Activated CD8-positive, alpha-beta memory T cell treated with anti-CD3 and anti-CD28 coated beads for 48 hours (primary cell): ENCODE measurements at places on chromosomes 3 and 15.
A peak's percentile ranks its signal among the peaks of the same experiment; 100 is the strongest.

DNA sequence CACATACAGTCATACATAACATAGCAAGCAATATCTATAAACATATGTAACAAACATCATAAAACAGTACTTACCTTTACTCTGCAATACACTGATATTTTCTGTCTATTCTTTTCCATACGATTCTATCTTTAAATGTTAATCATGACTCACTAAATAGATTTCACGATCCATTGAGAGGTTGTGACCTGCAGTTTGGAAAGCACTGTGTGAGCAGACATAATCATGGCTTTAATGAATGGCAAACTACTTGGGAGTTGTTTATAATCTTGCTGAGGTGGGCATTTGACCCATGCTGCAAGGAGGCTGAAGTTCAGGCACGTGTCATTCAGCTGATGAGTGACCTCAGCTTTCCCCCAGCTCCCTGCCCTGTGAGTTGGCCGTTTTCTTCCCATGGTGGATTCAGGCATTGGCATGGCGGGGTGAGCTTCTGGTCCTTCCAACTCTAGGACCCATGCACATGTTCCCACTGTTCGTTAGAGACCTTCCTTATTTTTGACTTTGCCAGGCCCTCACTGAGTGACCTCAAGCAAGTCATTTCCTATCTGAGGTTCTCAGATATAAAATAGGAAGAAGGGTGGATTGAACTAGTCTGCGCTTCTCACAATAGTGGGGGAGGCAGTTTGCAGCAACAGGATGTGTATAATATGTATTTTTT, 41.7 kb downstream of the PAQR5 start:
- DNase-seq, result no peak

- DNase-seq, result no peak
Measured at GRCh38 chr3:65048151-65048550, 360.4 kb upstream of the ADAMTS9 start.

GRCh38 chr15:92503889-92504288, 110.2 kb downstream of the ST8SIA2 start:
- no peak for DNase-seq

DNA sequence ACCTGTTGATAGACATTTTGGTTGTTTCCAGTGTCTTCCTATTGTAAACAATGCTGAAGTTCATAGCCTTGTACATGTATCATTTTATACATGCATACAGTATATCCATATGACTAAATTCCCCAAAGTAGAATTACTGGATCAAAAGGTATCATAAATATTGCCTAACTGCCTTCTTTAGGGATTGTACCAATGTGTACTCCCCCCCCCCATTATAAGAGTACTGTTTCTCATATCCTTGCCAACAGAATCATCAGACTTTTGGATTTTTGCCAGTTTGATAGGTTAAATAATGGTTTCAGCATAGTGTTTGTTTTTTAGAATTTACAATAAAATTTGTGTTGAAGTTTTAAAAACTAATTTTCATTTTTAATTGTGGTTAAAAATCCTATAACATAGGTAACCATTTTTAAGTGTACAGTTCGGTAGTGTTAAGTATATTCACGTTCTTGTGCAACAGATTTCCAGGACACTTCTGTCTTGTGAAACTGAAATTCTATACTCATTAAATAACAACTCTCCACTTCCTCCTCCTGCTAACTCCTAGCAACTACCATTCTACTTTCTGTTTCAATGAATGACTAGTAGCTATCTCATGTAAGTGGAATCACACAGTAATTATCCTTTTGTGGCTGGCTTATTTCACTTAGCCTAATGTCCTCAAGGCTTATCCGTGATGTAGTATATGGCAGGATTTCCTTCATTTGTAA, 30.8 kb upstream of the MAP3K13 start:
- no peak for DNase-seq

DNA sequence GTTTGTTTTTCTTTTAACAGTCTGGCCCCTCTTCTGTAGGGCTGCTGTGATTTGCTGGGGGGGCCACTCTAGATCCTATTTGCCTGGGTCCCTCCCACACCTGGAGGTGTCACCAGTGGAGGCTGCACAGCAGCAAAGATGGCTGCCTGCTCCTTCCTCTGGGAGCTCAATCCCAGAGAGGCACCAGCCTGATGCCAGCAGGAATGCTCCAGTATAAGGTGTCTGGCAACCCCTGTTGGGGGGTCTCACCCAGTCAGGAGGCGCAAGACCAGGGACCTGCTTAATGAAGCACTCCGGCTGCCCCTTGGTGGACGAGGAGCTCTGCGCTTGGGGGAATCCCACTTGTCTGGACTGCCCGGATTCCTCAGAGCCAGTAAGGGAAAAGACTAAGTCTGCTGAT, 118.3 kb downstream of the GAP43 start:
- no peak for DNase-seq

- DNase-seq, result no peak
Measured at GRCh38 chr3:112745567-112746248, 101.0 kb downstream of the CD200R1L start.

- no peak for DNase-seq
Measured at GRCh38 chr3:5194801-5195509, 7.4 kb downstream of the EDEM1 start.

- DNase-seq, result no peak
Measured at GRCh38 chr3:128532012-128532983, 39.3 kb upstream of the GATA2 start.

DNA sequence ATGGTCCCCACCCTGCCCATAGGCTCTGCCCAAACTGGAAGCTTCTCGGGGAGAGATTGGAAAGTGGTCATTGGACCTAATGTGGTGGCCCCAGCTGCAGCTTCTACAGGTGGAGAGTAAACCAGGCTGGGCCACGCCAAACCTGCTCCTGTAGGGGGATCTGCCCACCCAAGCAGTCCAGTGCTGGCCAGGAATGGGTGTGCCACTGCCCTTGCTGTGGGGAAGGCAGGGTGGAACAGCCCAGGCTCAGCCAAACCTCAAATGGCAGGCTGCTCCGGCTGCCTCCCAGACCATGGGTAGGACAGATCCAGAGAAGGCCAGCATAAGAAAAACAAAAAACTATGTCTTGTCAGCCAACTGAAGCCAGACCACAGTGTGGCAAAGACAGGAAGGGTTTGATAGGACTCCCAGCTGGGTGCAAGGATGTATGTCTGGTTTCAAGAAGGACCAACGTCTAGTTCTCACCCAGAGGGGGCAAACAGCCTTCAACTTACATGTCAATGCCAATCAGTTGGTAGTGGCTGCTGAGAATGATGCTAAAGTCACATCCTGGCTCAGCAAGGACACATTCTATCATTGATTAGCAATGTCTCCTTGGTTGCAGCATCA, 267.3 kb downstream of the UACA start:
- no peak for DNase-seq

DNA sequence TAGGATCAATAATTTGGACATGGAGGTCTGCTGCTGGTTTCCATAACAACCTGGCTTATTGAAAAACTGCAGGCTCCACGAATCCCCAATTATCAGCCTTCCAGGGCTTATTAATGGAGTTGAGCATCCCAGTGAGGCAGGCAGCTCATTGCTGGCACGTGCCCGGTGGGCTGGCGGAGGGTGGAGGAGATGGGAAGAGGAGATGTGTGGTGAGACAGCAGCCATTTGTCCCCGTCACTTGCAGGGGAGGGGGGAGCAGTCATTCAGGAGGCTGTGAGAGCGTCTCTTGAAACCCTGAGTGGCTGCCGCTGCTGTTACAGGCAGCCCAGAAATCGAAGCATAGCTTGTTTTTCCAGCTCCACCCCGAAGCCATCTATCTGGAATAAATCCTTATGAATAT, 70.6 kb downstream of the GAP43 start:
- DNase-seq, result no peak

DNA sequence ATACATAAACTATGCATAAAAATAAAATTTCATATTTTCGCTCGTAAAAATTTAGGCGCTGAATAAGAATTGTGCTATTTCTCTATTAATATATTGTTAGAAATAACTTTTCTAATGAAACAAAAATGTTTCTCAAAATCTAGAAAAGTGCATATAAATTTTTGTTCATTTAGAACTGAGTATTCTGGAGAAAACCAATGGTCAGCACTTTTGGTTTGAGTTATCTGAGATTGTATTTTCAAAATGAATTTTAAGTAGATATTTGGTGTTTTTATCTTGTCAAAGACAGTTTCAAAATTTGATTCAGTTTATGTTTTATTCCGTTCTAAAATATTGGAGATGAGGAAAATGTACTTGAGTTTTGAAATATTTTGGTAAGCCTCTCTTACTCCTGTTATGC, 13.9 kb downstream of the MYNN start:
- no peak for DNase-seq

GRCh38 chr15:52076889-52077781, 35.4 kb downstream of the BCL2L10 start:
- DNase-seq, result no peak

- DNase-seq, result no peak
Measured at GRCh38 chr15:52397118-52397517, 101.5 kb upstream of the MYO5C start.

DNA sequence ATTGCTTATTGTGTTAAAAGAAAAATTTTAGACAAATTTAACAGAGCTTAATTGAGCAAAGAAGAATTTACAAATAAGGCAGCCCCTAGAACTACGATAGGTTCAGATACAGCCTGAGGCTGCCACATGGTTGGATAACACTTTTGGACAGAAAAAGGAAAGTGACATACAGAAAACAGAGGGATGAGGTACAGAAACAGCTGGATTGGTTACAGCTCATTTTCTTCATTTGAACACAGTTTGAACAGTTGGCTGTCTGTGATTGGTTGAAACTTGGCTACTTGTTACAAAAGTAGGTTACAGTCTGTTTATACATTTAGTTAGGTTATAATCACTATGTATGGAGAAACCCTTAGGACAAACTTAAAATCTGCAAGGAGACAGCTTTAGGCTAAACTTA, 46.0 kb downstream of the STARD9 start:
- no peak for DNase-seq

DNA sequence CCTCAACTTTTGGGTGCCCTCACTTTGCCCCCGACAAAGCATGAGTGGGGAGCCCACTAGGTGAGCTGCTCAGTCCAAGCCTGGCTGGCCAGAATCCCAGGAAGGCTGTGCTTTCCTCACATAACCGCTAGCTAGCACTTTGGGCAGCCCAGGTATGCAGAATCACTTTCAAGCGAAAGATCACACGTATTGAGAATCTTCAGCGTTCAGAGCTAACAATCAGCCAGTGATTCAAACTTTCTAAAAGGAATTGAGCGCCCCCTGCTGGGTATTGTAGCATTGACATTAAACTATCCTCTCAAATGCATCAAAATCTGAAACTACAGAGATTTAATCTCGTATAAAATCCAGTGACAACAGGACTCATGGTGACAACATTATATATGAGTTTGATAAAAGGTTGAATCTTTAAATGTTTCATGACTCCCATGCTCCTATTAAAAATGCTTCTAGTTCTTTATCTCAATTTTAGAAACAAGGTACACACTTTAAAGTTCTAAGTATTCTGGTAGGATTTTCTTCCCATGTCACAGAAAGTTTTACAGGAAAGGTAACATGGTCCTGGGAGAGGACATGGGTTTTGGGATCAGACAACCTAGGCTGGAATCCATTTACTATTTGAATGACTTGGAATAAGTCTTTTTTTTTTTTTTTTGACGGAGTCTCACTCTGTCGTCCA, 11.8 kb downstream of the ANAPC13 start:
- DNase-seq, result peak; percentile 75

GRCh38 chr15:69513450-69513960, 60.9 kb downstream of the RPLP1 start:
- DNase-seq, result no peak

- DNase-seq, result no peak
Measured at GRCh38 chr15:66288551-66289185, 4.7 kb upstream of the DIS3L start.

DNA sequence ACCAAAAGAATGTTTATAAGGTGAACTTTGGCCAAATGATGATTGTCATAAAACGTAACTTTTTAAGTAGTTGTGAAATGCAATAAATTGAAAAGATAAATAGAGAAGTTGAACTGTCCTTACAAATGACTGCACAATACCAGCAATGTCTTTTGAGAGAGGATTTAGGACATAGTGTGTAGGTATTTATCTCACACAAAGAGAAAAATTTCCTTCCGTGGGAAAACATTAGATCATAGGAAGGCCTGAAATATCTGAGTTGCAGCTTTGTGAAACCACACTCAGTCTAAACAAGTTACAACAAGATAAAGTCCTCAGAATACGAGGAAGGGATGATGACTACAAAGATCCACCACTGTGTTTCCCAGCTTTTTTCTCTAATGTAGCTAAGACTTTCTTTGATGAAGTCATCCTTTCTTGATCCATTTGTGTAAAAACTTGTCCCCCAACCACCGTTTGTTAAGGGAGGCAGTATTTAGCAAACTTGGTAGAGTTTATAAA, 16.0 kb downstream of the ROBO2 start:
- DNase-seq, result no peak

GRCh38 chr15:74121858-74122257, 8.5 kb upstream of the ISLR2 start:
- no peak for DNase-seq

DNA sequence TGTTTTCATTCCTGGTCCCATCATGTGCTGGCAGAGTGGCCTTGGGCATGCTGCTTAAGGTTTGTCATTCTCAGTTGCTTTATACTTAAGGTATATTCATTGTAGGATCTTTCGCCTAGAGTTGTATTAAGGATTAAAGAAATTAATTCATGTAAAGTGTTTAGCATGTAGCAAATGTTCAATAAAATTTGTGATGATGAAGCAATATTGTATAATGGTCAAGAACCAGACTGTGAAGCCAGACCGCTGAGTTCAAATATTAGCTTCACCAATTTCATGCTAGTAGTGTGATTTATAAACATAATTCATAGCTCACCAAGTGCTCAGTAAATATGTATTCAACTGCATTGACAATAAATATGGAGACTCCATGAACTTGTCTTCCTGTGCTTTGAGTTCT, 178.5 kb downstream of the BBX start:
- DNase-seq, result no peak
